ENCODE measurements at places on chromosomes 3 and 15.

DNA sequence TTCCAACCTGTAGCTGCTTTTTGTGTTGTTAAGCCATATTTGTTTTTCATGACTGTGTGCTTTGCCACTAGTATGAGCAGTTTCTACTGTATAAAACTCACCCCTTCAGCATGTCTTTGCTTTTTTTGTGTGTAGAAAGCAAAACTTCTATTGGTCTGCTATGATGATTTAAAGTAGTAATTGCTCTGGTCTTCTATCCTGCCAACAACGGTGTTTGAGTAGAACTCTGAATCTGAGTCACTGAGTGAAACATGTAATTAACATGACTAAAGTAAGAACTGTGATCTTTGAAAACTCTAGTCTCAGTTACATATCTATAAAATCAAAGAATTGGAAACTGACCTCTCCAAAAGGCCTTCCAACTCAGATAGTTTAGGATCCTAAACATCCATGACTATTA, 133.6 kb downstream of the TPRG1 start:
- DNase-seq, result no peak

GRCh38 chr15:41337631-41338522, 5.2 kb downstream of the NUSAP1 start:
- no peak for DNase-seq

GRCh38 chr15:74209997-74210671, 7.5 kb upstream of the STRA6 start:
- DNase-seq, result no peak

- DNase-seq, result no peak
Measured at GRCh38 chr3:127715532-127715931, 42.8 kb downstream of the ABTB1 start.

GRCh38 chr3:13235079-13235478, 161.8 kb upstream of the IQSEC1 start:
- no peak for DNase-seq

- no peak for DNase-seq
Measured at GRCh38 chr3:128515967-128516366, 23.0 kb upstream of the GATA2 start.

DNA sequence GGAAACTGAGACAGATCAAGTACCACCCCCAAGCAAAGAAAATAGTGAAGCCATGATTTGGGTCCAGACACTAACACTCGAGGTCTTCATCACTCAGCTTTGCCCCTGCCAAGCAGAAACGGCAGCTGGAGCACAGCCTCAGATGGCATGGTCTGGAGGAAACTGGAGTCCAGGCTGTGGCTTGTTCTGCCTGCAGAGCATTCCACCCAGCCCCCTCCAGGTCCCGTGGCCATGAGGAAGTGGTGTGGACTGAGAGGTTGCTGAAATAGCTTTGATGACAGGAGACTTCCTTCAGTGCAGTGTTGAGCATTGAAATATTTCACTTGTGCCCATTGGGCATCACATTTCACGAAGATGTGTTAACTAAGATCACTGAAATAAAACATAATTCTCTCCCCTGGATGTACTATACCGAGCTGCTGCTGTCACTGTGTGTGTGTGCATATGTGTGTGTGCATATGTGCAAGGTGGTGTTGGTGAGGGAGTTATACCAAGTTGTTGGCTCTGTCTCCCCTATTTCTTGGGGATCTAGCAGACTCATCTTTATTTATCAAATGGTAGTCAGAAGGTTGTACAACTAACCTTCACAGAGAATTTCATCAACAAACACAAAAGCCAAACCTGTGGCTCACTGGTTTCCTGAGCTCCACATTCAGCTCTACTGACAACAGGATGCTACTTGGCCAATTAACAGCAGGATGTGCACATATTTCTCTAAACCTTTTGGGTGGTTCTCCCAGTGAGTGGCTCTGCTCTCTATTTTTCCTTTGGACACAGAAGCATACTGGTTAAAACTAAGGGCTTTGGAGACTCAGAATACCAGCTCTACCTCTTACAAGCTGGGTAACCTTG, 660.1 kb upstream of the CFAP20DC start:
- no peak for DNase-seq

GRCh38 chr3:142998439-142998838, 2.9 kb upstream of the U2SURP start:
- DNase-seq, result no peak

GRCh38 chr3:159185443-159186050, 383.7 kb downstream of the MFSD1 start:
- DNase-seq, result no peak

DNA sequence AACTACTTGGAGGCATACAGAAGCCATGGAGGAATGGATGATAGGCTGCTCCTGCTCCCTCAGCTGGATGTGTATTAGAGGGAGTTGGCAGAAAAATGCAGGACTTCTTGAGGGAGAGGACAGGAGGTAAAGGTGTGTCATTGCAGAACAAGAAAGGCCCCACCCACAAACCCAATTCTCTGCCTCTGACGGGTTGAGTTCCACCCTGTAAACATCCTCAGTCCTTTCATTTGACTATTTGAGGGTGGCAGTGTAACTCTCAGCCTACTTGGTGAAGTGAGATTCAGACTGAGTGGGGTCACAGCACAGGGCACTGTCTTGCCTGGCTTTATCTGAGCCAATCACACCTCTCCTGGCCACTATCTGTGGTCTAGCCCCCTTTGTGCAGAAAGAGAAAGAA, at the start of gene TPRG1:
TSS of gene TPRG1 (plus strand) at position 265 of the 400 bp plus-strand sequence. CDS start 35,414 bp downstream, outside the sequence.
- no peak for DNase-seq

GRCh38 chr3:104717828-104718196, 648.9 kb upstream of the ALCAM start:
- no peak for DNase-seq

DNA sequence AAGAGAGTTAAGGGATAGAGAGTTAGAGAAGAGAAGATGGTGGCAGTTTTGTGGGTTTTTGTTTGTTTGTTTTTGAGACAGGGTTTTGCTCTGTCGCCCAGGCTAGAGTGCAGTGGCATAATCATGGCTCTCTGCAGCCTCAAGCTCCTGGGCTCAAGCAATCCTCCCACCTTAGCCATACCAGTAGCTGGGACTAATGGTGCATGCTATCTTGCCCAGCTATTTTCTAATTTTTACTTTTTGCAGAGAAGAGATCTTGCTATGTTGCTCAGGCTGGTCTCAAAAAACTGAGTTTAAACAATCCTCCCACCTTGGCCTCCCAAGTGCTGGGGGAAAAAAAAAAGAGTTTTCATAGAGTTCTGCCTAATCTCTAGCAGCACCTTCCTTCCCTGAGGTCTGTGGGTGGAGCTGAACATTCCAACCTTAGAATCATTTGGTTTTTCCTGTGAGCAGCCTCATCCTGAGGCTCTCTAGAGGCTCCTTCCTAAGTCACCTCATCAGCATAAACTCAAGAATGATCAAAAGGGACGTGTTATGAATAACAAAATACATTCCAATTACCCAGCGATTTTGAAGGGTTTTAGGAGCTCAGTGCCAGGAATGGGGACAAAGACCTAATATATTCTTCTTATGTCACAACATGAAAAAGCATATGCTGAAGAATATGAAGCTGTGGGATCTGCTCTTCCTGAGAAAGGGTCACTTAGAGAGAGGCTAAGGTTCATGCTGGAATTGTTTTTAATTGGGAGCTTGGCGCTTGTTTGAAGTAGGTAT, 180.6 kb downstream of the LSAMP start:
- no peak for DNase-seq

DNA sequence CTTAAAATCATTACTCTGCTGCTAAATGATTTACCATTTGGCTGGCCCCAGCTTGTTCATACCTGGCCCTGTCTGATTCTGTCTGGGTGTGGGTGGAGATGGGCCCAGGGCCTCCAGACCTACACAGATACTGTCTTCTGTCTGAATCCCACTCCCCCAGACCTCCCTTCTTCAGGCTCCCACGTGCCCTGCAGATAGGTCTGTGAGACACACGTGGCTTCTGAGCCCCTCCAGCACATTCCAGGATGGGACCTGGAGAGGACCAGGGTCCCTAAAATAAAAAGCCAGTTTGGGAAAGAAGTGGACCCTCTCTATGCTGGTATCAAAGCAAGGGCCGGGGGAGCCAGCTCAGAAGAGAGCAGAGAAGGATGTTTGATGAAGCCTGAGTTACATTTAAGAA, 14.6 kb upstream of the CEMIP start:
- no peak for DNase-seq

- no peak for DNase-seq
Measured at GRCh38 chr3:49609314-49609713, 55.0 kb downstream of the BSN start.

DNA sequence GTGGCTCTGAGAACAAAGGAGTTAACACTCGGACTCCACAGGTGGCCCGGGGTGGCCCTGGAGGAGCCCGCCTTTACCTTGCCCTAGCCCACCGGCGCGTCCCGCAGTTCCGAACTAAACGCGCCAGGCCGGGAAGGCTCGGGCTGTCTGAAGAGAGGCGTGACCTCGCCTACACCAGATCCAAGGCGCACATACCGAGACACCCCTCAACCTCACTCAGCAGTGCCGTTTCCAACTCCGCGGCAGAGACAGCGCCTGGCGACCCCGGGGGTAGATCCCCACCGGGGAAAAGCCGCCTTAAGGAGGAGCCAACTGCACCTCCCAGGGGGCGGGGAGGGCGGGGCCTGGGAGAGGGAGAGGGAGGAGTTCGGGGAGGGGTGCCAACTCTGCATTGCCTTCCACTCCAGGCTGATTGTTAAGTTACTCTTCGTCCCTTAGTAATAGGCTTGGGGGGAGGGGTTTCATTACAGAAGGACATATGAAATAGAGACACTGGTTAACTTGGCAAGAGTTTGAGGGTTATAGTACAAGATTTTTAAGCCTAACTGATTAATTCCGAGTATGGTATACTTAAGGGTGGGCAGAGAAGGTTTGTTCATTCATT, at the start of gene DLG1:
TSS of gene DLG1 (minus strand) at position 272 of the 604 bp plus-strand sequence. CDS start 1,408 bp downstream, outside the sequence.
- DNase-seq, result peak; percentile 72

GRCh38 chr3:172536993-172537419, 13.8 kb upstream of the TNFSF10 start:
- DNase-seq, result no peak

GRCh38 chr3:186193534-186194450, 84.9 kb upstream of the ETV5 start:
- peak; percentile 52 for DNase-seq

GRCh38 chr3:146345900-146346299, 95.0 kb upstream of the PLSCR4 start:
- DNase-seq, result no peak

- peak; percentile 41 for DNase-seq
Measured at GRCh38 chr3:53846134-53846850, at the start of the genes CHDH and IL17RB. CHDH (minus strand) TSS chr3:53846419; CDS start chr3:53824008, 22,411 bp downstream. IL17RB (plus strand) TSS chr3:53846568; CDS start chr3:53846589, 21 bp downstream.

GRCh38 chr3:2810723-2811122, 299.5 kb downstream of the IL5RA start:
- DNase-seq, result no peak

DNA sequence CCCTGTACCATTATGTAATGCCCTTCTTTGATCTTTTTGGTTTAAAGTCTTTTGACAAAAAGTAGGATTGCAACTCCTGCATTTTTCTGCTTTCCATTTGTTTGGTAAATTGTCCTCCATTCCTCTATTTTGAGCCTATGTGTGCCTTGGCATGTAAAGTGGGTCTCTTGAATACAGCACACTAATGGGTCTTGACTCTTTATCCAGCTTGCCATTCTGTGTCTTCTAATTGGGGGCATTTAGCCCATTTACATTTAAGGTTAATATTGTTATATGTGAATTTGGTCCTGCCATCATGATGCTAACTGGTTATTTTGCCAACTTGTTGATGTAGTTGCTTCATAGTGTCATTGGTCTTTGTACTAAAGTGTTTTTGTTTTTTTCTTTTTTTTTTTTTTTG, 32.4 kb downstream of the CMC1 start:
- DNase-seq, result no peak

DNA sequence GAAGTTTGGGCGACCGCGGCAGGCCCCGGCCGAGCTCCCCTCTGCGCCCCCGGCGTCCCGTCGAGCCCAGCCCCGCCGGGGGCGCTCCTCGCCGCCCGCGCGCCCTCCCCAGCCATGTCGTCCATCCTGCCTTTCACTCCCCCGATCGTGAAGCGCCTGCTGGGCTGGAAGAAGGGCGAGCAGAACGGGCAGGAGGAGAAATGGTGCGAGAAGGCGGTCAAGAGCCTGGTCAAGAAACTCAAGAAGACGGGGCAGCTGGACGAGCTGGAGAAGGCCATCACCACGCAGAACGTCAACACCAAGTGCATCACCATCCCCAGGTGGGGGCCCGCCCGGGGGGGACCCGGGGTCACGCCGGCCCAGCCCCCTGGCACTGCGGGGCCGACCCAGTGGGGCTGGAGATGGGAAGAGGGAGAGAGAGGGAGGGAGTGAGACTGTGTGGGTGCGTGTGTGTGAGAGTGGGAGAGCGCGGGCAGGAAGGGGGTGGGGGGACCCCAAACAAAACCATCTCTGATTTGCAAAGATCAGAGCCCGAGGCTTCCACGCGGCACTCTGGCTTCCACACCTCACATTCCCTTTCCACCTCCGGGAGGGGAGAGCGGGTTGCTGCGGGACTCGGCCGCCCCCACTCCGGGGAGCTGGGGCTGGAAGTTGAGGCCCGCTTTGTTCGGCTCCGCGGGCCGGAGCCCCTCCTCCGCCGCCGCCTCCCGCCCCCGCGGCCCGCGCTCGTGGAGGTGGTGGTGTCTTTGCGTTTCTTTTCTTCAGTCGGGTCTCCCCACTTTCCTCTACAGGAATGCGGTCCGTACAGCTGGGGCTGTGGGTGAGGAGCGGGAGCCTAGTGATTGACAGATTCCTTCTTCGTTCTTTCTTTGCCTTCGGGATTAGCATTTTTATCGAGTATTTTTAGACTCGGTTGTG, 898 bp downstream of the SMAD3 start:
- DNase-seq, result peak; percentile 22

- DNase-seq, result no peak
Measured at GRCh38 chr3:45464336-45465170, 76.2 kb downstream of the LARS2 start.

DNA sequence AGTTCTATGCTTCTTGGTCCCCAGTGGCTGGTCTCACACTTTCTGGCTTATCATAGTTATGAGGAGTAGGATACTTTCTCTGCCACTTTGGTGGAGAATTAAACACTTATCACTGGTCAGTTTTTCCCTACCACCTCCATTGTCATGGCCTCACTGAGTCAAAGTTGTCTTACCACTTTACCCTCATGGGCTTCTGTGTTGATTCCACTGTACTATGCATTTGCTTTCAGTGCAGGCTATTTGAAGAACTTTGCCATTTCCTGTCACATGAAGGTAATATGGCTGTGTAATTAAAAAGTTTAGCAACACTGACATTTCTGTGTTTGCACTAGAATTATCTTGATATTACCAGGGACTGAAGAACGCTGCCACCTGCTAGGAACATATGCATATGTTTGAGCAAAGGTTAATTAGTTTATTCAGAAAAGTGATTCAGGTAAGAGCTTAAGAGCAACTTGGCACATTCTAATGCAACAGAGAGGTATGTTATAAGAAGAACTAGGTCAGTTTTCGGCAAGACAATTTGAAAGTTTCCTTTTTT, 377.3 kb downstream of the PDCD6IP start:
- DNase-seq, result no peak

DNA sequence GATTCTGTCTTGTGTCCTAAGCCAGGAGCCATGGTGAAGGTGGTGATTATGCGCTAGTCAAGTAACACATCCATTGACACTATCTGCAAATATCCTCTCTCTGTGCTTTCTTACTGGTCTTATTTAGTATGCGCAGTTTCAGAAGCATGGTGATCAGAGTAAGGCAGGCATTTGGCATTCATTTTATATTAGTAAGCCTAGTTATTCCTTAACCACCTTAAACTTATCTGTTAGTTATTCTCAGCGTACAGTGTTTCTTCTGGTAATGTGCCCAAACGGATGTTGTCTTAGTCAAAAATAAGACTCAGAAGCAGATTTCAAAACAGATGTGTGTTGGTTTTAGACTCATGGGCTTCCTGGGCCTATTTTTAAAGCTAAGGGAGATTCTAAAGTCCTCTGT, 329.2 kb downstream of the GRM7 start:
- DNase-seq, result no peak

Measured in progenitor cell of endocrine pancreas (in vitro differentiated cells).